A549 treated with Mapracorat at 1 μM for 4 hours (cell line): ENCODE measurements at places on chromosomes 11 and 22. TPM values are rescaled to one million over a fixed set of nuclear protein-coding genes. Genes with fewer than 3 reads are reported as not detected.

Gene TRIM49
- total RNA-seq = 0.09 to 0.14 TPM in 2 of 5 replicates, not detected in the others

Gene MYRF
- 14.2 to 21.4 TPM (median 18.9 TPM) in 5 replicates for total RNA-seq

Gene HEPACAM
- total RNA-seq = not detected in 5 replicates

Gene TMPRSS6
- 0.05 TPM in 1 of 5 replicates, not detected in the others for total RNA-seq

Gene JOSD1
- total RNA-seq = 25.6 to 33.1 TPM (median 31.2 TPM) in 5 replicates

Gene CRACR2B
- 4.0 to 6.3 TPM (median 5.2 TPM) in 5 replicates for total RNA-seq

Gene PNPLA5
- 0.06 TPM in 1 of 5 replicates, not detected in the others for total RNA-seq

Gene OR56A1
- total RNA-seq = not detected in 5 replicates

Gene SCGB2A2
- total RNA-seq = not detected in 5 replicates

Gene ANGPTL5
- total RNA-seq = 0.05 to 0.10 TPM in 2 of 5 replicates, not detected in the others

Gene MMP10
- total RNA-seq = 0.60 to 1.1 TPM (median 0.91 TPM) in 5 replicates

Gene CASP12
- not detected in 5 replicates for total RNA-seq

Gene FAM180B
- total RNA-seq = not detected in 5 replicates

Gene OR51E2
- not detected in 5 replicates for total RNA-seq

Gene CSF2RB
- total RNA-seq = not detected in 5 replicates

Gene BRSK2
- 4.5 to 7.8 TPM (median 6.3 TPM) in 5 replicates for total RNA-seq

Gene FUT4
- 2.0 to 2.9 TPM (median 2.5 TPM) in 5 replicates for total RNA-seq

Gene OR2D2
- not detected in 5 replicates for total RNA-seq

Gene ARVCF
- total RNA-seq = 1.3 to 2.8 TPM (median 2.4 TPM) in 5 replicates

Gene MISFA
- total RNA-seq = 1.1 to 3.3 TPM (median 1.6 TPM) in 5 replicates

Gene TRPM5
- total RNA-seq = not detected in 5 replicates

Gene C11orf86
- 44.1 to 80.8 TPM (median 70.7 TPM) in 5 replicates for total RNA-seq

Gene MAP6
- total RNA-seq = 1.5 to 1.9 TPM (median 1.8 TPM) in 5 replicates

Gene PRR33
- not detected in 5 replicates for total RNA-seq

Gene SMCO4
- total RNA-seq = 18.8 to 26.7 TPM (median 23.3 TPM) in 5 replicates

Gene KRTAP5-11
- total RNA-seq = not detected in 5 replicates

Gene EHF
- 0.92 to 1.4 TPM (median 0.95 TPM) in 5 replicates for total RNA-seq

Gene OR52E6
- not detected in 5 replicates for total RNA-seq

Gene GANAB
- 226 to 272 TPM (median 254 TPM) in 5 replicates for total RNA-seq
